H9 (cell line): ENCODE measurements at places on chromosomes 1 and 21. TPM values are rescaled to one million over a fixed set of nuclear protein-coding genes. Genes with fewer than 3 reads are reported as not detected.
A peak's percentile ranks its signal among the peaks of the same experiment; 100 is the strongest.

DNA sequence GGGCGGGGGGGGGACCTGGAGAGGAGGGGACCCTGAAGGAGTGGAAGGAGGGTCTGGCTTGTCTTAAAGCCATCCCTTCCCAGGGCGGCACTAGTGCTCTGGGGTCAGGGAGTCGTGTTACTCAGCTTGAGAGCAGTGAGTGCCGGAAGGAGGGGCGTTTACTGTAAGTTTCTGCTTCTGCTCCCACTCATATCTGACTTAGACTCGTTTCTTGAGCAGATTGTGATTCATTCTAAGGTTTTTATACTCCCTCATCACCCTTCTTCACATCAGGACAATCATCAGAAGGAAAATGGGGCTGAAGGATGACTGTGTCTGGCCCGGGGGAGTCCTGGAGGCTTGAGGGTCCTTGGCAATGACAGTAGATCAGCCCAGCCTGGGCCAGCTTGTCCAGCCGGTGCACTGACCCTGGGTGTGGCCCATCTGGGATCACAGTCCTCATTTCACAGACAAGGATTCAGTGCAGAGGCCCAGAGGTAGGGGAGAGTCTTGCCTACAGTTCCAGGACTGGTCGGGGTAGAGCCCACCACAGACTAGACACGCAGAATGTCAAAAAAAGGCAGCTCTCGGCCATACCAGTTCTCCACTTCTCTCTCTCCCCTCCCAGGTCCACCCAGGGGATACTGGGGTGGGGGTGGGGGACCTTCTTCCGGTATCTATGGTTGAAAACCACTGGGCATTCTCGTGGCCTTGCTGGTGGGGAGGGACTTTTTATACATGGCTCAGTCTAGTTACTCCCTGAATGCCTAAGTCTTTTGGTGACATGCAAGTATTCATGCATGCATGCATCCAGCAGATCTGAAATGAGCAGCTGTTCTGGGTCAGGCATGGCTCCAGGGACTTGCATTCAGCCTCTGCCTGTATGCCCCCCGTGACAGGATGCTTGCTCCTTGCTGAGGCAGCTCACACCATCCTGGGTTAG is 5.1 kb downstream of the TNFRSF8 start:
- DNase-seq, result peak; percentile 92

DNA sequence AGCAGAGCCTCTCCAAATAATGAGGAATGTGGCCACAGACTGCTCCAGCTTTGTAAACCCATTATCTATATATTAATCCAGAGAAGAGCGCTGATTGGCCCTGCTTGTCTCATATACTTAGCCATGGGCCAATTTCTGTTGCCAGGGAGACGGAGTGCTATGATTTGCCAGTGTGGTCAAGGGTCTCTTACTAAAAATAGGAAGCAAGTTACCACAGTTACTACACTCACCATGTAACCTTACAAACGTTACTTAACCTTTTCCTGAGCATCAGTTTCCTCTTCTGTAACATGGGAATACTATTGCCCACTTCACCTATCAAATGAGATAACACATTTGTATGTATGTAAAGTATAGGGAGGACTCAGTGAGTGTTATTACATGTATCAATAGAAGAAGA is 7.7 kb upstream of the S100A2 start:
- DNase-seq, result no peak

DNA sequence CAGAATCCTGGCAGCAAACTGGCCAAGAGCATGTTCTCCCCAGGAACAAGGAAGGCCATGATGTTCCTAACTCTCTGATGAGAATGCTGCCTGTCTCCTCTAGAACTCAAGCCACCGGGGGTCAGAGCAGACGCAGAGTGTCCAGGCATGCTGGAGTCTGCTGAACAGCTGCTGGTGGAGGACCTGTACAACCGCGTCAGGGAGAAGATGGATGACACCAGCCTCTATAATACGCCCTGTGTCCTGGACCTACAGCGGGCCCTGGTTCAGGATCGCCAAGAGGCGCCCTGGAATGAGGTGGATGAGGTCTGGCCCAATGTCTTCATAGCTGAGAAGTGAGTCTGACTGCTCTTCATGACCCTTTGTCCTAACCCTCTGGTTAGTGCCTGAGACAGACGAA is 23.4 kb downstream of the STYXL2 start:
- no peak for DNase-seq

DNA sequence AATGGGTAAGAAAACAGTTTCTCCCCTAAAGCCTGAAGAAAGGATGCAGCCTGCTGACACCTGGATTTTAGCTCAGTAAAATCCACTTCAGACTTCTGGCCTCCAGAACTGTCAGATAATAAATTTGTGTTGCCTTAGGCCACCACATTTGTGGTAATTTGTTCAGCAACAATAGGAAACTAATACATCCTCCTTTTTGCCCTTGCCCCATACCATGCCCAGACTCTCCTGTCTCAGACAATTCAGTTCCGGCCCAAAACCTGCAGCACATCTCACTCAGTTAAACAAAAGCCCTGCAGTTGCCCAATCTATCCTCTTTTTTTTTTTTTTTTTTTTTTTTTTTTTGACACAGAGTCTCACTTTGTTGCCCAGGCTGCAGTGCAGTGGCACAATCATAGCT is 25.8 kb downstream of the SMIM12 start:
- DNase-seq, result no peak

- no peak for DNase-seq
Measured at GRCh38 chr1:235857756-235858155, 8.9 kb downstream of the LYST start.

- no peak for DNase-seq
Measured at GRCh38 chr1:246281195-246281594, 225.9 kb downstream of the SMYD3 start.

- DNase-seq, result no peak
Measured at GRCh38 chr1:201954263-201955008, 867 bp upstream of the TIMM17A start.

DNA sequence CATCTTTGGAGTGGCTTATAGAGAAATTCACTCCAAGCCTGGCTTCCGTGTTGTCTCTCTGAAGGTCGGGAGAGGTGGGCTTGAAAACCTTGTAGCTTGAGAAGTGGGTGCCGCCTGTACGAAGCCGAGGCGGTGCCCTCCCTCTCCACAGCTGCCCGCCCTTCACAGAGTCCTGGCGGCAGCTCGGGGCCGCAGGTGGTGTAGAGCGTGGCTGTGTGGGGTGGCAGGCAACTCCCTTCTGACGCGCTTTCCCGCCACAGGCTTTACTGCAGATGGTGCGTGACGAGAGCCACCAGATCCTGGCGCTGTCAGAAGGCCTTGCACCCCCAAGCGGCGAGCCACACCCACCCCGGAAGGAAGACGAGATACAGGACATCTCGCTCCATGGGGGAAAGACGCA is 33.1 kb upstream of the DIP2A start:
- DNase-seq, result no peak

DNA sequence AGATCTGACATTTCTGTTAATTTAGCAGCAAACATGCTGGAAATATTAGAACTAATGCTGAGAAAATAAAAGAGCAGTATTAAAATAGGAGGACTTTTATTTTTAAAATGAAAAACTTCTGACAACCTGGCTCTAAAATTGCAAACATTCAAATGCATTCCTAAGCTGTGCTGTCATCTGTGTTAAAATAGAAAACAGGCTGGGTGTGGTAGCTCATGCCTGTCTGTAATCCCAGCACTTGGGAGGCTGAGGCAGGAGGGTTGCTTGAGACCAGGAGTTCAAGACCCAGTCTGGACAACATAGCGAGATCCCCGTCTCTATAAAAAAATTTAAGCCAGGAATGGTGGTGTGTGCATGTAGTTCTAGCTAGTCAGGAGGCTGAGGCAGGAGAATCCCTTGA is 44.6 kb downstream of the MIGA1 start:
- no peak for DNase-seq

- no peak for DNase-seq
Measured at GRCh38 chr1:91805311-91805801, 80.6 kb downstream of the TGFBR3 start.

GRCh38 chr1:241605146-241605805 is 34.9 kb downstream of the CHML start:
- peak; percentile 52 for DNase-seq

DNA sequence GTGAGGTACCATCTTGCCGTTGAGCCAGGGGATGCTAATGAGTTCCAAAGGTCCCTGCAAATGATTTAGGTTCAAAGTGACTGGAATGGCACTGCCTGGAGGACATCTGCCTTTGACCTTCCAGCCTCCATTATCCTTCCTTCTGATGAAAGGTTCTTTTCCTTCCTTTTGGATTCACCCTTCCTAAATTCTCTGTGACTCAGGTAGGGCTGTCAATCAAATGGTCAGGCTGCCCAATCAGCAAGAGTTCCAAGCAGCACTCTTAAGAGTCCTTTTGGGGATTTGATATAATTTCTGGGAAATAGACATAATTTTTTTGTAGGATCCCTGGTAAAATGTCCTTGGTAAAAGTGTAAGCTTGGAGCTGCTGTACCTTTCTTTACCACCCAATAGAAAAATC is 58.8 kb upstream of the LMO4 start:
- no peak for DNase-seq

GRCh38 chr21:42107177-42107880 is 36.2 kb downstream of the UMODL1 start:
- peak; percentile 56 for DNase-seq

- no peak for DNase-seq
Measured at GRCh38 chr21:38470755-38471154, 27.5 kb downstream of the ERG start.

GRCh38 chr1:111274653-111275052 is 16.0 kb upstream of the CHIA start:
- no peak for DNase-seq

GRCh38 chr1:227424953-227425352 is 106.7 kb upstream of the CDC42BPA start:
- DNase-seq, result no peak

- DNase-seq, result peak; percentile 96
Measured at GRCh38 chr1:38269923-38270848, 223.6 kb upstream of the POU3F1 start.

RGS8 gene
- 0.07 TPM in 1 of 2 replicates, not detected in the other for total RNA-seq

OR2L5 gene
- not detected in 2 replicates for total RNA-seq

CHI3L1 gene
- not detected in 2 replicates for total RNA-seq

CHIA gene
- not detected in 2 replicates for total RNA-seq

KPRP gene
- total RNA-seq, result not detected in 2 replicates

CCDC185 gene
- total RNA-seq, result not detected in 2 replicates

KRTAP10-8 gene
- total RNA-seq, result not detected in 2 replicates

CFHR4 gene
- total RNA-seq, result not detected in 2 replicates

UQCRHL gene
- 2.0 and 2.6 TPM in 2 replicates for total RNA-seq

HSPA6 gene
- total RNA-seq, result not detected in 2 replicates

LHX8 gene
- not detected in 2 replicates for total RNA-seq

PRR9 gene
- total RNA-seq, result not detected in 2 replicates
